ENCODE measurements at places on chromosomes 4 and X.

- no peak for DNase-seq
These were observed 68.3 kb upstream of the HGFAC start for GRCh38 chr4:3373468-3373867.

GRCh38 chrX:49291615-49292337 is 11.7 kb upstream of the GAGE10 start:
- peak; percentile 12 for DNase-seq

- DNase-seq: no peak
These were observed at the start of gene CXCR3 for GRCh38 chrX:71618303-71618721. Gene CXCR3, minus strand, starts transcription at chrX:71618511. Its CDS starts 62 bp downstream, at chrX:71618449.

DNA sequence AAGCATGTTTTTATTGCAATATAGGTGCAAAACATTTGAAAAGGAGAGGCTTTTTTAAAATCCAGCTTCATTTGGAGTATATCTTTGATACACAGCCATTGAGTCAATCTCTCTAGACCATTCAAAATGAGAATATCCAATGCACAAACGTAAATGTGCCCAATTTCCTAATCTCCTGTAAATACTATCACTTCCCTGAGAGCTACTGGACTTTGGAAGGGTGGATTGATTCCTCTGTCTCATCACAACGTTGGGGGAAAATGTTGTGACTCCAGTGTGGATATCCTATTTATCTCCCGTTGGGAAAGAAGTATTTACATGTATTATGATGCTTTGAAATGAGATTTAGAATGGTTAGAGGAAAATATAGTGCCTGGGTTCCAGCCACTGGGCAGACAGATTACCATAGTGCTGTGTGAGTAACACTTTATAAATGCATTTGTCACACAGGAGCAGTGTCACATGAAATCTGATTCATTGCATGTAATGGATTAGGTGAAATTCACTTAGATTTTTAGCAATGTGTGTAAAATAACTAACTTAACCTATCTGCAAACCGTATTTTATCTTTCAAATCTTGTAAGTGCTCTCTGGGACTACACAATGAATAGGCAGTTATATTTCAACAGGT is 64.4 kb upstream of the VCX3A start:
- no peak for DNase-seq

DNA sequence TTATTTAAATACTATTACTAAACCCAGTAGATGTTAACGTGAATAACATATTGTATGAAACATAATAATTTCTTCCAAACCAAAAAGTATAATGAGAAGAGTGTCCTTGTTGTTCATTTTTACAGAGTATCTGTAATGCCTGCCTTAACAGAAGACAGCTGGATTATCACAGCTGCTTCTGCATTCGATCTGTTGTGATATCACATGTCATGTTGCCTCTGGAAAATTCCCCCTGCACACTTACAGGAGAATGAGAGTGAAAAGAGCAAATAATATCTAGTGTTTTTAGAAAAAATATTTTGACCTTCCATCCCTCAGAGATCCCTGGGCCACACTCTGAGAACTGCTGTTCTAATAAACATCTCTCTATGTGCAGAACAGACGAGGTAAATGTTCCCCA is 240.1 kb upstream of the NOCT start:
- DNase-seq: no peak

DNA sequence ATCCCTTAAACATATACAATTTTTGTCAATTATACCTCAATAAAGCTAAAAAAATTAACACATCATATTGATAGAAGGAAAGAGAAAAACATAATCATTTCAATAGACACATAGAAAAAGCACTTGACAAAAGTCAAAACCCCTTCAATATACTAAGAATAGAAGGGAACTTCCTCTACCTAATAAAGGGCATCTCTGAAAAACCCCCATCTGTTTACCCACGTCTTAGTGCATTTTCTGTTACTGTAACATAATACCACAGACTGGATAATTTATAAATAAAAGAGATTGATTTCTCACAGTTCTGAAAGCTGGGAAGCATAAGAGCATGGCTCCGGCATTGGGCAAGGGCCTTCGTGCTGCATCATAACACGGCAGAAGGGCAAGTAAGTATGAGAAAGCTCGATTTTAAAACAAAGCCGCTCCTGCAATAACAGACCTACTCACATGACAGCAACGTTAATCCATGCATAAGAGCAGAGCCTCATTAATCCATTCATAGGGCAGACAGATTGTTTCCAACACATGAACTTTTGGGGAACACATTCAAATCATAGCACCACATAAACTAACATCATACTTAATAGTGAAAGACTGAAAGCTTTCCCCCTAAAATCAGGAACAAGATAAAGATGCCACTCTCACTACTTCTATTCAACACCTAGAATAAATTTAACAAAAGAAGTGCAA is 15.7 kb downstream of the STEEP1 start:
- DNase-seq: no peak

GRCh38 chrX:48899078-48899410 is 1.3 kb downstream of the PQBP1 start:
- no peak for DNase-seq

DNA sequence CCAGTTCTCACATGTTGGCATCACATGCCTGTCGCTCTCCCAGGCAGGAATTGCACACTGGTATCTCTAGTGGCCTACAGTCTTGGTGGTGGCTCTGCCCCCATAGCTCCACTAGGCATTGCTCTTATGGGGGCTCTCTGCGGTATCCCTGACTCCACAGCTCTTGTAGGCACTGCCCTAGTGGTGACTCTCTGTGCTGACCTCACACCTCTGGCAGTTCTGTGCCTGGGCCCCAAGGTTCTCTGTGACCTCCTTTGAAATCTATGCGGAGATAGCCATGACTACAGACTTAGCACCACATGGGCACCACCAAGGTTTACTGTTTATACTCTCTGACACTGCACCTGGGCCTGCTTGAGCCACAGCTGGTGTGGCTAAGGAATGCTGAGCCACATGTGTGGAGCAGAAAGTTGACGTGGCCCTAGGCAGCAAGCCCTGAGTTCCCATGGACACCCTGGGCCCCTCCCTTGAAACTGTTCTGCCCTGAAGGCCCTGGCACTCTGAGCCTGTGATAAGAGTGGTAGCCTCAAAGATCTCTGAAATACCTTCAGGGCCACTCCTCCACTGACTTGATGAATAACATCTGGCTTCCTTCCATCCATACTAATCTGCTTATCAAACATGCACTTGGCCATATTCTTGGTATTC is 8.0 kb downstream of the SLC9B1 start:
- DNase-seq: no peak

DNA sequence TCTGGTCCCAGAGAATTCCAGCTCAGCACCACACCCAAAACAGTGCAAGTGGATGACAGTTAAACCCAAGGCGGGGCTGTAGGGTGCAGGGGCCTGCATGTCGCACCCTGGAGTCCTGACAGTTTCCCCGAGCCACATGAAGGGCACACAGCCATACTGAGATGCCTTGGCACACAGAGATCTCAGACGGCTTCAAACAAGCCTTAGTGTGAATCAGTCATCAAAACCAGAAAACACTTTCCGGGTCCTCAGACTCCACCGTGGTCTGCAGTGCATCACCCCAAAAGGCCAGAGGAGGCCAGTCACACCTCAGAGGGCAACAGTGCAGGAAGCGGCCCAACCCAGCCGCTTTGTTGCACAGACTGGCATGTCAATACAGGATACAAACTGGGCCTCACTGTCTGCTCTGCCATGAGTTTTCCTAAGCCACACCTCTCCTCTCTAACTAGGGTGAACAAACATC is 64.6 kb upstream of the ENPP6 start:
- no peak for DNase-seq

DNA sequence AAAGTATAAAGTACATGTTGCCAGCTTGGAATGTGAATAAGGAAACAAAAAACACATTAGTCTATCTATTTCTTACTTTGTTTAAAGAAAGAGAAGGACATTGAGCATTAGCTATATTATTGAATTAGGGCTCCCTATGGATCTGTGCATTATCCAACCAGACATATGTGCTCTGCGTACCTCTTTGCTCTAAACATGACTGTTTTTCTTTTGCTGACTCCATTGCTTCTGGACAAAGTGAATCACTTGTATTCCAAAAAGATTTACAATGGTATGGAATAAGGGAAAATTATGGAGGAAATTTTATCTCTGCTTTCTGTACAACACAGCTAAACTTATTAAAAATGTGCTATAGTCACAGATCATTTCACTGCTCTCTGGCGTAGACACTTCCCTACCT is 727.8 kb upstream of the LCORL start:
- no peak for DNase-seq

GRCh38 chr4:40196724-40197281 is at the start of gene RHOH:
Gene RHOH, plus strand, starts transcription at chr4:40197031. Its CDS starts 46,356 bp downstream, at chr4:40243387.
- DNase-seq: no peak

- no peak for DNase-seq
These were observed 75.0 kb downstream of the NBDY start for GRCh38 chrX:56803850-56804681.

DNA sequence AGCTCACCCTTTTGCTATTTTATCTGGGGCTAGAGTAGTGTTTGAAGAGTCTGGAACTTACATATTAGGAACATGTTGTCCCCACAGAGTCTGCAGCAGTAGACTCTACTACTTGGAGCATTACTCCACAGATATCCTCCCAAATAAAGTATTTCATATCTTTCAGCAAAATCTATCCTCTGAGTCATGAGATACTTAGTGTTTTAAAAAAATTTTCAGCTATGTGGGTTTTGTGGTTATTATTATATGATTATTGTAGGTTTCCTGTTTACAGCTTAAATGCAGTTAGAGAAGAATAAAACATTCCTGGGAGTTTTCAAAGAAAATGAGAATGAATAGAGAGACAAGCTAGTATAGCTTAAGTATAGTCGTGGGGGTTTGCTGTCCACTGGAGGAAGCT is 30.9 kb downstream of the PAGE2 start:
- DNase-seq: no peak

DNA sequence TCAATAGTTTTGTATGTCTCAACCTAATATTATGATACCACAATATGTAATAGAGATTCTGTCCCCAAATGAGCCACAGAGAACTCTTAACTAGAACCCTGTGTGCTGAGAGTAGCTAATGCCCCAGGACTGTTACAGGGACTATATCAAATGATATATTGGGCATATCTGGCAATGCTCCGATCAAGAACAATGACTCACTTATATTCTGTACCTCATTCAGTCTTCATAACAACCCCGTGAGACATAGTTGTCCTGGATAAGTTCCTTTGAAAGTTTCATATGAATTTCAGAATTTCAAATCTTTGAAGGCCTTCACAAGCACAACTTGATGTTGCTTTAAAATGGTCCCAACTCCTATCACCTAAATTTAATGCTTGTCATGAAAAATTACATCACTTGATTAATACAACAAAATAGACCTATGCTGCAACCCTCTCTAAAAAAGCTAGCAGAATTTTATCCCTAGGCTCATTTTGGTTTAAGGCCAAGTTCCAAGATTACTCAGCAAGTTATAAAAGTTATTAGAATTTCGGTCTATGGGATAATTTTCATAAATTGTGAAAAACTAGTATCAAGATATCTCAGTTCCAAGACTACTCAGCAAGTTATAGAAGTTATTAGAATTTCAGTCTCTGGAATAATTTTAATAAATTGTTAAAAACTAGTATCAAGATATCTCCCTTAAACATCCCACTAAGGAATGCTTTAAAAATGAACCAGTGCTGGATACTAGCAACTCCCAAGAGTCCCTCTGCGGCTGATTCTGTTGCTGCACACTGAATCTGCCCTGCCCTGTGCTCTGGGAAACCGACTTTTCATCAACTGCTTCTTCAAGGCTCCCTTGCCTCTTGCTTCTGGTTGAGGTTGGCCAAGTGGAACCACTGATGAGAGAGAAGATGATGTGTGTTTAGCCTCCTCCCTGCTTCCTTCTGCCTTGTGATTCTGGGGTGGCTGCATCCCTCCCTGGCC is 6.0 kb upstream of the ANXA3 start:
- DNase-seq: no peak

DNA sequence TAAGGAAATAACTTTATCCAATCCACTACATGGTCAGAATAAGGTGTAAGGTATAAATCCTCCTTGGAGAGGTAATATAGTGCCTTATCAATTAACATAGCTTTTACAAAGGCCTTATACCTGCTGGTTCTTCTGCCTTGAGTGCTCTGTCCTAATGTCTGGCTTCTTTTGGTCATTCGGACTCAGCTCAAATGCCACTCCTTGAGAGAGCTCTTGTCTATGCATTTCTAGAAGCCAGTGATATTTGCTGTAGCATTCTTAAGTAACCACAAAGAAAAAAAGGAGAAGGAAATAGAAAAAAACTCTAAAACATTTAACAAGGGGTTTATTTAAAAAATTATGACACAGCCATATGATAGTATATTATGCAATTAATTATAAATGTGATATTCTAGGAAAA is 444.8 kb upstream of the SLIT2 start:
- DNase-seq: no peak
